Thoracic aorta (tissue), 2 donors: ENCODE measurements at places on chromosomes 16 and 17.

GRCh38 chr16:25988084-25988483 lies 296.3 kb downstream of the HS3ST4 start:
- no peak for DNase-seq

DNA sequence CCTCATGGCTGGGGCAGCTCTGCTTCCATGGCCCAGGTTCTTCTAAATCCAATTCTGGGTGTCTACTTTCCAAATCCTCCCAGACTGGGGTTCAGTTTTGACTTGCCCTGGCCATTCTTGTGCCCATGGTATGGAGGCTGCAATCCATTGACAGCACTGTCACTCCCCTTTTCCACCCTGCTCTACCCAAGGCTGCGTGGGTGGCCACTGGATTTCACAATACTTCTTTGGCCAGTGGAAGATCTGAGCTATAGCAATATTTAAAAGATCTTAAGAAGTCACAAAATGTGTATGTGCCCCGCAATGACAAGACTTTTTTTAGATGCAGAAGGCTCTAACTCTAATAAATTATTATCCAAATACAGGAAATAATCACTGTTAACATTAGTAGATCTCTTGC lies 329.4 kb upstream of the CCL2 start:
- no peak for DNase-seq

GRCh38 chr17:43578404-43578698 lies 32.2 kb upstream of the ETV4 start:
- DNase-seq = no peak

GRCh38 chr16:65196420-65197075 lies 74.7 kb upstream of the CDH11 start:
- no peak for DNase-seq

DNA sequence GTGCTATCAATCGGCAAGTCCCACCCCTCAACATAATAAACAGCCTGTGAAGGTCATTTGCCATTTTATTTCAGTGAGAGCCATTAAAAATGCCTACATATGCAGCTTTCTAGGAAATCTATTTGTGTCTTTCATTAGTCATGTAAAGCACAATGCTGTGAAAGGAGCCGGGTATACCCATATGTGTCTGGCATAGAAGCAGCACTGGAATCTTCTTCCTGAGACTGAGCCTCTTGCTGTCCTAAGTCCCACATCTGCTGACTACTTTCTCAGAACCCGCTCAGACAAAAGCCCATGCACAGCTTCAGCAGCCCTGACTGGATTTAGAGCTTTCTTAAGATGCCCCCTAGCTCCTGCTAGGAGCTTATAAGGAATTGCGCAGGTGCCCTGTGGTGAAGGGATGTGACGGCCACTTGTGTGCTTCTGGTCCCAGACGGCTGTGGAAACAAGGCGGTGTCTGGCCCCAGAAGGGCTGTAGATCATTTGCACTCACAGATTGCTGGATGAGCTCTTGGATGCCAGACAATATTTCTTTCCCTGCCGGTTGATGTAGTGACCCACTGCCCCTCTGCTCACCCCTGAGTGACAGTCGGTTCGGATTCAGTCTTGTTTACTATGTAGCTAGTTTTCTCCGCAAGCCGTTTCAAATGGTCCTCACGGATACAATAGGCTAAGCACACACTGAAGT lies 172.2 kb downstream of the ANKFN1 start:
- no peak for DNase-seq

GRCh38 chr16:56477096-56477878 lies 25.9 kb downstream of the OGFOD1 start:
- peak; percentile 8 for DNase-seq

GRCh38 chr16:67517661-67518423 lies 10.8 kb upstream of the RIPOR1 start:
- no peak for DNase-seq

DNA sequence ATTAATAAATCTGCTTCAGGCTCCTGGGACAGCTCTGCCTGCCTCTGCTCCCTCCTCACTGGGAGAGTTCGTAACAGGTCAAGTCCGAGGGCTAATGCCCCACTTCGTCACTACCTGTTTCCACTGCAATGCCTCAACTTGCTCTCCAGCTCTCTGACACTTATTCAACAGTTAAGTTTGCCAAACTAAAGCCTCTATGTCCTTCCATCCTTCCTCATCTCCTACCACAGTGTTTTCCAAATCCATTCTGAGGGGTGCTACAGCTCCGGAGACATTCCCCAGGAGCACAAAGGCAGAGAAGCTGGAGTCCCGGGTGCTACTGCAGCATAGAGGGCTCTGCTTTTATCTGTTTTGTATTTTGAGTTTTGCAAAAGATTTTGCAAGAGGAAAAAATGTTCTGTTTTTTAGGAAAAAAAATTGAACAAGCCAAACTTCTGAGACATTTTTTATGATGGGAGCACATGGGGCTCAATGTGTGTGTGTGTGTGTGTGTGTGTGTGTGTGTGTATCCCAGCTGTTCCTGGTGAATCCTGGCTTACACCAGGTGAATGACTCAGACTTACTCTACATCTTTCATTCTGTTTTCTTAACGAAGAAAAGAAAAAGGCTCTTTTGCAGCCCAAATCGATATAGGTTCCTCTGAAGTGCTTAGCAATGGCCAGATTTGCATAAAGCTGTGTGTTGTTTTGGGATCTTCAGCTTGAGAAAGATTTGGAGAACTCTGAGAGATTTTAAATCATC lies 46.1 kb upstream of the MYOCD start:
- DNase-seq = no peak

DNA sequence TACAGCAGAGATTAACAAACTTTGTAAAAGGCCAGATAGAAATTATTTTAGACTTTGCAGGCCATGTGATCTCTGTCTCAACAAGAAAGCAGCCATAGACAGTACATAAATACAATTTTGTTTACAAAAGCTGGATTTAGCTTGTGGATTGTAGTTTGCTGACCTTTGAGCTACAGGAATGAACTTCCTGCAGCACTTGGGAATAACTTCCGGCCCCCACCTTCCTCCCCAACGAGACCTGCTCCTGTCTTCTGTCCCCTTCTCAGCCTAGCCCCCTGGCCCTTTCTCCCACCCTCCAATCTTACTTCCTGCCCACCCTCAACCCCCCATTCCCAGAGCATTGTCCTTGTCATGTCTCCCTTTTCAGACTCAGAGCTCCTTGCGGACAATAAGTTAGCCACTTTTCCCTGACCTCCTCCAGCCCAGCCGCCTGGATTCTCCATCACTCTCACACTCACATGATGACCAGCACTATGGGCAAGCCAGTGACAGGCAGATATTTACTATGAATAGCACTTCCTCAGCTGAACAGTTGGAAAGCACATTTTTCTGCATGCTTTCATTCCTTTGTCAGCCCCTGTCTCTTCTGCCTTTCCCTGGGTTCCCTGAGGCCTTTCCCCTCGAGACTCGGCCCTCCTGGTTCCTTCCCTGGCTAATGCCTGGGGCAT lies 27.6 kb upstream of the DLX3 start:
- no peak for DNase-seq

- no peak for DNase-seq
Observed at GRCh38 chr17:58319173-58320162, 9.1 kb downstream of the TSPOAP1 start.

- no peak for DNase-seq
Observed at GRCh38 chr17:70110443-70110880, 35.4 kb downstream of the KCNJ16 start.

DNA sequence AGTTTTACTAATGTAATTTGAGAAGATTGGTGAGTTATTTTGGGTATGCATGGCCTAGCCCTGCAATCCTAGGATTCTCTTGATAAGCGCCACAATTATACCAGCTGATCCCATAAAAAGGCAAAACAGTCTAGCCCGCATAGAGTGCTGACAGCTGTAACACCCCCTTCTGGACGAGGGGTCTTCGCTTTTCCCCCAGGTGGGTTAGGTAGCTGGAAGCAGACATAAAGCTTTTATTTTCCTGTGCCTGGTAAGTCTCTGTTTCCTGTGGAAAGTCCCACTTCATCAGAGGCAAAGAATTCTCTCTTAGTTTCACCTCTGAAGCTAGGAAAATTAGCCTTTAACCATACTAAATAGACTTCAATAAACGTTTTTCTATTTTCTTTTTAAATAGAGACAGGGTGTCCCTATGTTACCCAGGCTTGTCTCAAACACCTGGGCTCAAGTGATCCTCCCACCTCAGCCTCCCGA lies 108.3 kb downstream of the YPEL2 start:
- DNase-seq = no peak

DNA sequence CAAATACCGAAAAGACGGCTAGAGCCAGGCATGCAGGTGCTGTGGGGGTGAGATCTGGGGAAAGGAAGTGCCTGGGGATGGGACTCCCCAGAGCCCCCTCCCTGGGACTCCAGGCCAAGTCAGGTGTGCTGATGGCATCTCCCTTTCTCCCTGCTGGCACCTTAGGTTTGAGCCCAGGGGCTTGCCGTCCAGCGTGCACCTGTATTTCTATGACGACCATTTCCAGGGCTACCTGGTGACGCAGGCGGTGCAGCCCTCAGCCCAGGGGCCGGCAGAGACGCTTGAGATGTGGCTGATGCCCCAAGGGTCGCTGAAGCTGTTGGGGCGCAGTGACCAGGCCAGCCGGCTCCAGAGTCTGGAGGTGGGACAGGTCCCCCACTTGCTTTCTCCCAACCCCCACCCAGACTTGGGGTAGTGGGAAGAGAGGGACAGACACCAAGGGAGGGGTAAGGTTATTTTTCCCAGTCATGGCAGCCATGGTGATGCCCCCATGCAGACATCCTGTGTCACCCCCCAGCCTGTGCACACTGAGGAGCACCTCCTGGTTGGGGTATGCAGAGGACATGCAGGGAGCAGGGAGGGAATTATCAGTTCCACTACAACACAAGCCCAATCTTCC lies 11.1 kb downstream of the XYLT2 start:
- DNase-seq = no peak

DNA sequence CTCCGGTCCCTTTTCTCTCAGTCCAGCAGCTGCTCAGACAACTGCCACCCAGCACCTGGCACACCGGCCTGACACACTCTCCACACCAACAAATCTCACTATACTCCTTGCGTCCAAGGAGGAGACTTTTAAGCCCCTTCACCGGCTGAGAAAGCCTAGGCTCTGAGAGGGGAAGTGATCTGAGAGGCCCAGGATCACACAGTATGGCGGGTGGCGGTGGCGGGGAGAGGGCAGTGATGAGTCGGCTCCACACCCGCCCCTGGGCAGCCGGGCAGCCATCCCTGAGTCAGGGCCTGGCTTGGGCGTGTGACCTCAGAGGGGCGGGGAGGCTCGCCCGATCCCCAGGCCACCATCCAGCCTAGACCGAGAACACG lies 569 bp downstream of the FLII start:
- peak; percentile 77 for DNase-seq

GRCh38 chr17:3685174-3685573 lies 10.8 kb downstream of the P2RX5 start:
- DNase-seq = no peak

DNA sequence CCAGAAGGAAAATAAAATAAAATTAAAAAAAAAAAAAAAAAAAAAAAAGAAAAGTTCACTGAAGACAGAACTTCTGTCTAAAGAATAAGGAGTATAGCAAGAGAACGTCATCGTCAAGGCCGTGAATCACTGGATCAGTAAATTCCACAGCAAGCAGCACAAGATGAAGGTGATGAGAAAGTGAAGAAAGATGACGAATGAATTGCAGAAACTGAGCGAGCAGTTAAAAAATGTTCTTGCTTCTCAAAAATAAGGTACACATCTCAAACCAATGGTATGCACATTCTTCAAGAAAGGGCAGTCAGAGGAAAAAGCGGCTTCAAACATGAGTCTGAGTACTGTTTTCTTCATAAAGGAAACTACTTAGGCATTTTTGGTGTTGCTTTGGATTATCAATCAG lies 104.7 kb downstream of the SMG6 start:
- DNase-seq = no peak

GRCh38 chr17:82184761-82185160 lies 27.9 kb downstream of the CCDC57 start:
- DNase-seq = no peak

- no peak for DNase-seq
Observed at GRCh38 chr16:29645694-29646187, 17.3 kb upstream of the SPN start.

DNA sequence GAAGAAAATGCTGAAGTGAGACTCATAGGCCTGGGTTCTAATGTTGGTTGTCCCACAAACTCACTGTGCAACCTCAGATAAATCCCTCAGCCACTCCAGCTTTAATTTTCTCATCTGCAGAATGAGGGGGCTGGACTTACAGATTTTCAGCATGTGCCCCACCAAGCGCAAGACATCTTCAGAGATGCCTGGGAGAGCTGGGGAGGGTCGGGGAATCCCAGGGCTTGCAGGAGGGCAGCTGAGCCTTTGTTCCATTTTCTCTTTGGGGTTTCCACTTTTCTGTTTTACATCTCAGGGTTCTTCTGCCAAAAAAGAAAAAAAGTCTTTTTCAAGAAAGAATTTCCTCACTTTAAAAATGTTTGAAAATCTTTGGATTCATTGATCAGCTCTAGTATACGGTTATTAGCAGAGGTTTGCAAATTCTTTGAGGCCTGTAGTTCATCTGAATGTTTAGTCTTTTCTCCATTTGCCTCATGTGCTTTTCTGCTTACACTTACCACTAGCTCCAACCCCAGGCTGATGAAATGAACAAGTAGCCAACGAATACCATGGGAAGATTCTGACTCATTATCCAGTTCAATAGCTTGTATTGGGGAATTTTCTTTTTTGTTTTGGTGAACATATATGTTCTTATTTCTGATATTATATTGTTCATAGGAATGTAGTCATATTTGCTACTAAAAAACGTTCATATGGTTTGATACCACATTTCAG lies 56.4 kb downstream of the CHD9 start:
- DNase-seq = no peak

DNA sequence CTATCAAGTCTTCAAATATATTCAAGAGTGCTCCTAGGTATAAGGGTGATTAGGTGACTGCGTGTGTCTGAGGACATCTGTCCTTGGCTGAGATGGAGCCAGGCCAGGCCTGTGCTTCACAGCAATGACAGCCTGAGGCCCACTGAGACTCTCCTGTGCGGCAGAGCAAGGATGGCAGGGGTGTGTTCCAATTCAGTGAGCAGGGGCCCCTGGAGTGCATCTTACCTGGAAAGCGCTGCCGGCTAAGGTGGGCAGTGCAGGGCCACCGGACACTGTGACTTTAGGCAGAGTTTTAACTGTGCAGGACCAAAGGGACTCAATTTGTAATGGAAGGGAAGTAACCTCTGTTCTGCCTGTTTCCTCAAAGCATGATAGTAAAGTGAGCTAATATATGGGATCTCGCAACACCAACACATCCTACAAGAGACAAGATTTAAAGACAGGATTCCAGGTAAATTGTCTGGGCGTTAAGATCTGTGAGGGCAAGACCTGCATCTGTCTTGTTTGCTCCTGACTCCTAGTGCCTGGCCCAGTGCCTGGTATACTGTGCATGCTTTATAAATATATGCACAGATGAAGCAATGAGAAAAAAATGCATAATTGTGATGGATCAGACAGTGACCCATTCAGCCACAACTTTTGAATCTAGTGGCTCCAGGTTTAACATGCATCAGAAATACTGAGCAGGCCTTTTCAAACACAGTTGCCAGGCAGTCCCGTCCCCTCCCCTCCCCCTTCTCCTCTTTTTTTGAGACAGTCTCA lies 86.7 kb downstream of the MRC2 start:
- DNase-seq = no peak

GRCh38 chr17:48773245-48773644 lies 43.8 kb downstream of the TTLL6 start:
- no peak for DNase-seq

GRCh38 chr17:77728871-77729270 lies 229.6 kb upstream of the TNRC6C start:
- DNase-seq = no peak

- DNase-seq = no peak
Observed at GRCh38 chr16:50889746-50890145, 147.9 kb downstream of the CYLD start.
